Stimulated activated CD8-positive, alpha-beta memory T cell treated with anti-CD3 and anti-CD28 coated beads, Interleukin-4, amount 100 ng/mL, for 4 hours (primary cell): ENCODE measurements at places on chromosomes 5 and 9.

- no peak for DNase-seq
Measured at GRCh38 chr5:151556806-151557205, 34.3 kb downstream of the FAT2 start.

- no peak for DNase-seq
Measured at GRCh38 chr5:78187172-78187571, 107.3 kb downstream of the AP3B1 start.

DNA sequence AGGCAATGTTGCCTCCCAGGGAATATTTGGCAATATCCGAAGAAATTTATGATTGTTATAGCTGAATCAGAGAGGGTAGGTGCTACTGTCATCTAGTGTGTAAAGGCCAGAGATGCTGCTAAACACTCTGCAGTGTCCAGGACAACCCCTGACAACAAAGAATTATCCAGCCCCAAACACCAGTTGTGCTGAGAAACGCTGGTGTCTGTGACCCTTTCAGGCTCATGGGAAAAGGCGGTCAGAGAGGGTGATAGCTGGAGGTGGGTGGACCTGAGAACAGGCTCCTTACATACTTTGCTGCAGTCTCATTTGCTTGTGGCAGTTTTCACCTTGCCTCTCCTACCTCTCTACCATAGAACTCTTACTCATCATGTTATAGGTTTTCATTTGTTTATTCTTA is 295.3 kb upstream of the DMRT1 start:
- no peak for DNase-seq

DNA sequence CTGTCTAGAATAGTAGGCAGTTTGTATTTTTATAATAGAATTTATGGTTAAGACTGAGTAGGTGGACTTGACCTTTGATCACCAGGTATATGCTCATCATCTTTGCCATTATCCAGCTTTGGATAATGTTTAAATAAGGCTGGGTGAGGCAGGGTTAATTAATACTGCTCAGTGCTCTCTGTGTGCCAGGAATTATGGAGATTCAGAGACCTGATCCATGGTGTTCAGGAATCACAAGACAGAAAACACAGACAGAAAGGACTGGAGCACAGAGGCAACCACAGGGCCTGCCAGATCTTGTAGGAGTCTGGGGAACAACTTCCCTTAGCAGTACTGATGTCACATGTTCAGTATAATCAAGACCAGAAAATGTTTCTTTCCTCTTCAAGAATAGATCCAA is 186.3 kb upstream of the ADCY2 start:
- DNase-seq = no peak

DNA sequence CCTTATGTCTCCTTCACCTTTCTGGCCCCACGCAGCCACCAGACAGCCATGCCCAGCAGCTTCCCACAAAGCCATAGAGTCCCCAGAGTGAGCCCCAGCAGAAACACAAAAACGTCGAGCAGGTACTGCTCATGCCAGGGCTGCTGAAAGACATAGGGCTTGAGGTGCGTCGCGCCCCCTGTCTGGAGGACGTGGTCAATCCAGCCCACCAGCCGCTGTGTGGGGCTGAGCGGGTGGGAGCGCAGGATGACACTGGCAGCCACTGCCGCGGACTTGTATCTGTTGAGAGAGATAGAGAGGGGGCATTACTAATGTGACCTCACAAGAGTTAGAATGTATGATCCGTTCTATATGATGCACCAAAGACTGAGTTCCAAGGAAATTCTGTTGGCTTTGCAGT is 31.0 kb downstream of the UGT3A2 start:
- no peak for DNase-seq

- no peak for DNase-seq
Measured at GRCh38 chr5:165400086-165400485, 1894.7 kb downstream of the MAT2B start.

DNA sequence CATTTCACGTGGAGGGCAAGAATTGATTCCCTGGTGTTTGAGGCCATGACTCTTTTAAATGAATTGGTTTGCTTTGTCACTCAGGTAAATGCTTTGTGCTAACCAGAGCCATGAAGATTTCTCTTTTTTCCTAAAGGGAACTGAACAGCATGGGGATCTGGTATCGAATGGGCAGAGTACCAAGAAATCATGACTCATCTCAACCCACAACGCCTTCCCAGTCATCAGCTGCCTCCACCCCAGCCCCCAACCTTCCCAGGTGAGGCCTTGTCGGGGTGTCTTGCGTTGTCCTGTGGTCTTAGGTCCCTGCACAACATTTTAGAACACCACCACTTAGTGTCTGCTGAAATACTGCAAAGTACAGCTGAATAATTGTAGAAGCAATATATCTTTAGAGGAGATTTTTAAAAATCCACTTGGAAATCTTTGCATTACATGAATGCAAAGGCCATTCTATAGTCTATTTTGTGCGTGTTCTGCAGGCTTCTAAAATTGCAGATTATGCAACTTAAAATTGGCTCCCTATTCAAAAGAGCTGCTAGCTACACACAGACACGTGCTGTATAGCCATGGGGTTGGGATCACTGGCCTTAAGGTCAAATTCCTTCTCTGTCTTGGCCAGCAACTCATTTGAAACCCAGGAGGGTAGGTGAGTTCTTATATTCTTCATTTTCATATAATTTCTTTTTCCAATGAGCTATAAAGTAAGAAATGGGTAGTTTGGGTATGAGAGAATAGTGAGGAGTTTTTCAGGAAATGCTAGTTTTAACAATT is 69.0 kb downstream of the MVB12B start:
- no peak for DNase-seq

DNA sequence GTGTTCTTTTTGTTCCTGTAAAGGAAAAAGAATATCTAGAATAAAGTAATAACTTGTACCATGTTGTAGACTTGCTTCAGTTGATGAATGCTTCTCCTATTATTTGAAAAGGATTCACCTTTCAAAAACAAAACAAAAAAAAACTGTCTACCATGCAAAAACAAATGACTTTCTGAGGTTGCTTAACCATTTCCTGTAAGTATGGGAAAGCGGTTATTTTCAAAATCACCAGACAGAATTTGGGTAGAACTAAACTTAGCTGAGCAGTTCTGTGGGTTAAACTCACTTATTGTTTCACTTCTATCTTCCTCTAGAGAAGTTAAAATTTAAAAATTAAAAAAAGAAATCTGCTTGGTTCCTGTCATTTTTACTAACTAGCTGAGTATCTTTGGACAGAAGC is 25.2 kb downstream of the LNPEP start:
- DNase-seq = no peak

DNA sequence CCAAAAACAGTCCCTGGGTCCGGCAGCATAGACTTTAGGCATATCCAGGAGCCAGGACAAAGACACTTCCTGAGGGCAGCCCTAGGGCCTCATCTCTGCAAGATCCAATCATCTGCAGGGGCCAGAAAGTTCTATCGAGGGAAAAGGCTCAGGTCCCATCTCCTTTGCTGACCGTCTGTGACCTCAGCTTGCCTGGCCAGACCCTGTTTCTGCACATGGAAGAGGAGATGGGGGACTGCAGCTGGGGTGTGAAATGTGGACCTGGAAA is 51.0 kb upstream of the FCN1 start:
- DNase-seq = no peak

GRCh38 chr9:126309427-126310189 is 17.0 kb upstream of the MVB12B start:
- DNase-seq = no peak

GRCh38 chr5:129141696-129142095 is 47.1 kb downstream of the ISOC1 start:
- no peak for DNase-seq

DNA sequence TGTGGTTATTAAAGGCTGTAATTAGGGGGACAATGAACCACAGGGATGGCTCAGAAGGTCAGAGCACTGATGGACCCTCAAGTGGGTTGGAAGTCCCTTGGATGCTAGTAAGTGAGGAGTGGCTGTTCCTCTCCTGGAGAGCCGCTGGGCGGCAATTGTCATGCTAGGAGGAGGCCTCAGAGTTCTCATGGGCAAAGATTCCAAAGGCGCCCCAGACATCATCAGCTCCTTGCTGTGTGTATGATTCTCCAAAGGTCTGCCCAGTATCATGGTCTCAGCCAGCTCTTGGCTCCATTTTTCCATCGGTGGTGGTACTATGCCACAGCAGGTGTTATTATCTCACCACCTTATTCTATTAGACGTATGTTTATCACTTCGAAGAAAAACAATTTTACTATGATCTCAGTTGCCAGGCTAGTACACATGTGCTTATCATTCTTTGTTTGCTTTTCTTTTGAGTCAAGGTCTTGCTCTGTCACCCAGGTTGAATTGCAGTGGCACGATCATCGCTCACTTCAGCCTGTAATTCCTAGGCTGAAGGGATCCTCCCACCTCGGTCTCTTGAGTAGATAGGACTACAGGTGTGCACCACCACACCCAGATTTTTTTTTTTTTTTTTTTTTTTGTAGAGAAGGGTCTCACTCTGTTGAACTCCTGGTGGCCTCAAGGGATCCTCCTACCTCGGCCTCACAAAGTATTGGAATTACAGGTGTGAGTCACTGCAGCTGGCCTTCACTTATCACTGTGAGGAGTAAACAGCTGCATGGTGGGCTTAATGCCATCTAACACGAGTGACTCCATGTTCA is 46.8 kb downstream of the EXOSC2 start:
- no peak for DNase-seq

GRCh38 chr9:77975036-77975435 is 56.6 kb downstream of the GNAQ start:
- DNase-seq = no peak

GRCh38 chr5:61941637-61942036 is 364.4 kb upstream of the KIF2A start:
- DNase-seq = no peak

- DNase-seq = no peak
Measured at GRCh38 chr5:110784901-110785300, 46.1 kb downstream of the SLC25A46 start.

DNA sequence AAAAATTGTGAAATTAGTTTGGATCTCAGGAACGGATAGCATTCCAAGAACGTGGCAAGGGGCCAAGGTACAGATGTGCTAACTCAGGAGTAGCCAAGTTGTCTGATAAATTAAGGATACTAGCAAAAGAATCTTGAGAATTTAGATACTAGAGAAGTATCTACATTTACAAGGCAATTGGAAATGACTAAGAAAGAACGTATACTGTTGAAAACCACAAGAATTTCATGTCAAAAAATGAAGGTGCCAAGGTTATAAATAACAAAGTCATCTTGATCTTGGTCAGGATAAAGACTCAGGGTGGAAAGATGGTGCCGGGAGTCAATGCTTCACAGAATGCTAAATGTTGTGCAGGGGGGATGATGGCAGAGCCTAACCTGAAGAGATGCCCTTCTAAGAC is 19.2 kb downstream of the CAPSL start:
- DNase-seq = no peak

DNA sequence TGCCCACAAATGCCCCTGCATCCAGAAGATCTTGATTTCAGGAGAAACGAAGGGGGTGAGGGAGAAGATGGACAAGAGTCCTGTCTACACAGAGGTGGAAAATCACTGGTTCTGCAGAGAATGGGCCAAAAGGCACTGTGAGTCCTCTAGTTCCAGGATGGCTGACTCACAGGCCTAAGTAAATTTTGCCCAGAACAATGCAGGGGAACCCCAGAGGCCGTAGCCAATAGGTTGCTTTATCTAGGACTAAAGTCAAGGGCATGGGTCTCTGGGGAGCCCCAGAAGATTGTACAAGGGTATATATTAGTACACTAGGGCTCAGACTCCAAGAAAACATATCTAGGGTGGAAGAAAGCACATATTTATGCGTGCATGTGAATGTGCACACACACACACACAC is 98.0 kb downstream of the SLIT3 start:
- no peak for DNase-seq

- no peak for DNase-seq
Measured at GRCh38 chr5:59366784-59367183, 526.7 kb downstream of the PDE4D start.

DNA sequence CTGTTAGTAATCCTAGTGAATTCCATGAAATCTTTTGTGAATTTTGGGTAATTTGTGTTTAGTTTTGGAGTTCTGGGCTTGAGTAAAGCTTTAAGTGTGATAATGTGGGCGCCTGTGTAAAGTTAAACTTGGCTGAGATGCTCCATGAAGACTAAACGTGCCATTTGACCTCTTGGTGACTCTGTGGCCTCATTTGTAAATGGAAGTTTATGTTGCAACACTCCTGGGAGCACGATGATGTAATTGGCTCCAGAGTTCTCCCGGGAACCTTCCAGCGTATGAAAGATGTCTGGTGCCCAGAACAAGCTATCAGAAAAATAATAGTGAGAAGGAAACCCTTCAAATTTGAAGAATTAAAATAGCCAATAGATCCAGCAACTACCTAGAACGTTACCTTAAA is 981.2 kb downstream of the TLE4 start:
- no peak for DNase-seq

- no peak for DNase-seq
Measured at GRCh38 chr5:116847960-116848359, 273.3 kb upstream of the SEMA6A start.

- no peak for DNase-seq
Measured at GRCh38 chr9:70983723-70984295, 137.6 kb downstream of the TRPM3 start.

GRCh38 chr5:61621202-61621650 is 289.2 kb downstream of the ZSWIM6 start:
- DNase-seq = no peak

DNA sequence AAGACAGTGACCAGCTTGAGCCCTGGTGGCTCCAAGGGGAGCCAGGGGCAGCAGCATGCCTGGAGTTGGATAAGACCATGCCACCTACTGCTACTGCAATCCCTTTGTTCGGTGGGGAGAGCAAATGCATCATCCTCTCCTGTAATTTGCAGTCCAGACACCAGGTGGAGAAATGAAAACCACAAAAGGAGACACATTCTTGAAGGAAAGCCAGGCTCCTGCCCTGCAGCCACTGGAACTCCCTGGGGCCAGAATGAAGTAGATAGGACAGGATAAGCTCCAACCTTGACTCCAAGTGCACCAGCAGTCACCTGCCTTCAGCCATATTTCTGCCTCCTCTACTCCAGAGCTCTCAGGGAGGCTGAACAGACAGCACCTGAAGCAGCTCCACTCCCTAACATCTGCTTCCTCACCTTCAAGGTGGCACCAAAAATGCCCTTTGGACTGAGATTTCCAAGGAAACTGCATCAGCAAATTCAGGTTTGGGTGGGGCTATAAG is 65.1 kb upstream of the IQGAP2 start:
- DNase-seq = no peak

DNA sequence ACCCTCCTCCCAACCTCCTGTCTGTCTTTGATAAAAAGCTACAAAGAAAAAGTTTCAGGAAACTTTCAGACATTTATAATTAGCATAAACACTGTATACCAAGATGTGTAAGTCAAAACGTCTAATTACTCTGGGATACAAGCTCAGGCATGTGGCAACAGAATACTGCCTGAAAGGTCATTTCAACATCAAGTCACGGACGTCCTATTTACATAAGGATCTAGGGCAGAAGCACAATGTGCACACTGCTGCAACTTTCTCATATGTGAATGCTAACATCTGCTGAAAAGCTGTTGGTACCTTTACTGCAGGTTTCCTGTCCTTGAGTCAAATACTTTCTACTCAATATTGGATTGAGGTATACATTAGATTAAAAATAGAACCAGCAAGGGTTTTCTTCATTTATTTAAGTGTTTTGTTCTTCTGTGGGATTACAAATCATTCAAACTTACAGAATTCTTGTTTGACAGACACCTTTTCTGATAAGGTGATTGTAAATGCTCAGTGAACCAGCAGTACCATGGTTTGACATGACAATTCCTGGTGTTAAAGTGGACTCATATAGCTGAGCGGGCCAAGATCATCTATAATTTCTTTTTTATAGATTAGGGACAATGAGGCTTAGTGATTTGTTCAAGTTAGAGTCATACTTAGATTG is 36.8 kb downstream of the ELL2 start:
- DNase-seq = no peak
